ENCODE measurements at places on chromosomes 6 and 20.

DNA sequence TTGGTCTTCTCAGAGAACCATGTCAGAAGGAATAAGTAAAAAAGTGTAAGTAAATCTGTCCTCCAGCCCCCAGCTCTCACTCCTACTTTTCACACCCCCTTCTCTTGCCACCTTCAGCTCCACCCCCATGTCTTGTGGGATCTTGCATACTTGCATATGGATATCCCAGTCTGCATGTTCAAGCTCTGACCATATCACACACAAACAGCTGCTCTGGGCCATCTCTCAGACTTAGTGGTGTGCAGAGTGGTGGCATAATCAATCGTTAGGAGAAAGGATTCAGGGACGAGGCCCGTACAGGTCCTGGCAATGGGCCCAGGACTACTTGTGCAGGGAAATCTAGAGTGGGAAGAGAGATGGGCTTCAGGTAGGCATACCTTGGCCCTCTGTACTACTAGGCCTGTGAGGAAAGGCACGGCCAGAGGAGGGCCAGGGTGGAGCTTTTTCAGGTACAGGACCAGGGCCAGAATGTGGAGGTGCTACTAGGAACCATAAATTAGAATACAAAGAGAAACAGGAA, 112.0 kb upstream of the SGK1 start:
- DNase-seq, result no peak

DNA sequence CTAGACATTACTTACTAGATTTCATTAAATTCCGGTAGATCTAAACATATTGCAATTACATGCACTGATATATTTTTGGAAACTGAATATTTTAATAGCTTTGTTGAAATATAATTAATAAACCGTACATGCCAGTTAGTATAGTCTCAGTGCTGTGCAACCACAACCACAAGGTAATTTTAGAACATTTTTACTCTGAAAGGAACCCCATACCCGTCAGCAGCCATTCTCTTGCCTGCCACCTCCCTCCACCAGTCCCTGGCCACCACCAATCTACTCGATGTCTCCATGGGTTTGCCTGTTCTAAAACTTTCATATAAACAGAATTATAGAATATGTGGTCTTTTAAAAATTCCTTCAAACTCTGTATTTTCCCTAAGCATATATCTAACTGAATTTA, 293.9 kb downstream of the THBS2 start:
- no peak for DNase-seq

GRCh38 chr6:42698217-42698616, 24.2 kb downstream of the PRPH2 start:
- DNase-seq, result no peak

- no peak for DNase-seq
Observed at GRCh38 chr6:150228072-150228733, 85.4 kb downstream of the PPP1R14C start.

DNA sequence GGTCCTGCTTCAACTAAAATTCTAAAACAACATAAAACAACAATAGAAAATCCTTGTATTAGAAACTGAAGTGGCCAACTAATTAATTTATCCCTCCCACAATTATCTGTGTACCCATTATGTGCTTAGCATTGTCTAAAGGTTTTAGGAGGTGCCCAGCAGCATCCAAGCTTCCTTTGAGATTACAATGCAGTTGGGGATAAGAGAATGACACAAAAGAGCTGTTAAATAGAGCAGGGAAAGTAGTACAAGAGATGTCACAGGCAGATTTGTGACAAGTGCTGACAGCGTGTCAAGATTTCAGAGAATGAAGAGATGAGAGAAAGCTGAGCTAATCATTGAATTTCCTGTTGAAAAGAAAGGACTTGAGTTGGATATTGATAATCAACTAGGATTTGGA, 204.8 kb downstream of the OTOR start:
- no peak for DNase-seq

DNA sequence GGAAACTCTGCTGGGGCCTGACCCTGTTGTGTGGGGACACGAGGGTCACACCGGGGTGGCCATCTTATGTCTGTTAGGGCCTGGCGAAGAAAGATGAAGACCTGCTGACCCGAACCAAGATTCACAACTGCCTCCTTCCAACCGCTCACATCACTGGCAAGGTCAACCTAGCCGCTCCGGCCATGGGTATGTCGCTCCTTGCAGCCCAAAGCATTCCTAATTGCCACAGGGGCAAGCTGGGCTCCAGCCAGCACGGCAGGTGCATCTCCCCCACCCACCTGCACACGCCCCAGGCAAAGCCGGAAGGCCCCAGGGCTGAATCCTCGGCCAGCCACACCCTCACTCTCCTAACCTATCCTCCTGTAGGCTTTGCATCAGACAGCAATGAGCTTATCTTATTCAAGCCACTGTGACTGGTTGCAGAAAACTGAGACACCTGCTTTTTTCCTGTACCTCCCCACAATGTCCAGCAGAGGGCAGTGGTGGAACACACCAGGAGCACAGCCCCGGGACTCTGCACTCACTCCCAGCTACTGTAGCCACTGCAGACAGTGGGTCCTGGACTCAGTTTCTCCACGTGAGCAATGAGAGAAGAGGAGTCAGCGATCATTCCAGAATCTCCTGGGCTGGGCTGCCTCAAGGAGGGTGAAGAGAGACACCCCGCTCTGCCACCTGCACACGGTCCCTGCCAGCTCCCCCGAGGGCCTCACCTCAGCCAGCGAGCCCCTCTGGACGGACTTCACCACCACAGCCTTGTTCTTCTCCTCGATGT, 170.2 kb downstream of the PREX1 start:
- DNase-seq, result peak; percentile 55

- no peak for DNase-seq
Observed at GRCh38 chr6:13865141-13865540, 50.8 kb upstream of the MCUR1 start.

DNA sequence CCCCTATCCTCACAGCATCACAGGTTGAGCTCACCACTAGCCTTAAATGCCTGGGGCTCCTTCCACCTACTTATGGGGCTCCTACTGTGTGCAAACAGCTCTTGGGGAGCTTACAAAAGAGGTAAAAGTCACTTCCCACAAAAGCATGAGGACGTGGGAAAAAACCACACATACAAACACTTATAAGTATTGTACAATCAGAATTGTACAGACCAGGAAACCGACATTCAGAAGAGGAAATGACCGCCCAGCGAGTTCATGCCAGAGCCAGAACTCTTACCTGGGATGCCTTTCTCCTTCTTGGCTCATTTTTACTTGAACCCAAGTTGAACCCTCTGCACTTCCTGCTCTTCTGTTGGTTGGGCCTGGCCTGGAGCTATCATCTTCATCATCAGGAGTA, 6.3 kb upstream of the PPP1R16B start:
- DNase-seq, result peak; percentile 61

DNA sequence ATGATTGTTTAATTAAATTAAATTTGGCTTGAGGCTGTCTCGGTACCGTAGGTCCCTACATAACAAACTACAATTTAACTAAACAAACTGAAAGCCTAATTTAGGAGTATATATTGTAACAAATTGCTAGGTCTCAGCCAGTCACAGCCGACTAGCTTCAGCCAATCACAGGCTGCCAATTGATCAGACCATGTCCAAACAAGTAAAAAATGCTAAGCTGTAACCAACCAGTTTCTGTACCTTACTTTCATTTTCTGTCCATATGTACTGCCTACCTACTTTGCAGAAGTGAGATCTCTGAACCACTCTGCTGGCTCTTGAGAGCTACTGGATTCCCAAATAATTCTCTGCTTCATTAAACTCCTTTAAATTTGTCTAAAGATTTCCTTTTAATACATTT, 648.0 kb upstream of the GJE1 start:
- peak; percentile 37 for DNase-seq

GRCh38 chr6:83061190-83061589, 4.5 kb downstream of the UBE3D start:
- no peak for DNase-seq

DNA sequence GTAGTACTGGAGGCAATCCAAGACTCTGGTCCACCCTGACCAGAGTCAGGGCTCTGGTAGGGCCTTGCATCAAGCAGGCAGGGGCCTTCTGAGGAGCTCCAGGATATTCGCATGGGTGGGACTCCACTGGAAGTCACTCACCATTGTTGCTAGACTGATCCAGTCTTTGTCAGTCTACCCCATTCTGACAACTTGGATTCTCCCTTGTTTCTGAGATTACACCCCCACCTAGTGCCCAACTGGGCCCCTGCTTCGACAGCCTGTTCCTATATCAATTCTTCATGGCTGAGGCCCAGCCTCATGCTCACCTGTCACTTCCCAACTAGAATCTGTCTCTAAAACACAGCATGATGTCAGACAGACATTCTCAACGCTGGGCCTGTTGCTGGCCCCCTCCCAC, 5.2 kb downstream of the SLC35D3 start:
- no peak for DNase-seq

GRCh38 chr6:50707652-50708300, 5.5 kb upstream of the TFAP2D start:
- DNase-seq, result no peak

DNA sequence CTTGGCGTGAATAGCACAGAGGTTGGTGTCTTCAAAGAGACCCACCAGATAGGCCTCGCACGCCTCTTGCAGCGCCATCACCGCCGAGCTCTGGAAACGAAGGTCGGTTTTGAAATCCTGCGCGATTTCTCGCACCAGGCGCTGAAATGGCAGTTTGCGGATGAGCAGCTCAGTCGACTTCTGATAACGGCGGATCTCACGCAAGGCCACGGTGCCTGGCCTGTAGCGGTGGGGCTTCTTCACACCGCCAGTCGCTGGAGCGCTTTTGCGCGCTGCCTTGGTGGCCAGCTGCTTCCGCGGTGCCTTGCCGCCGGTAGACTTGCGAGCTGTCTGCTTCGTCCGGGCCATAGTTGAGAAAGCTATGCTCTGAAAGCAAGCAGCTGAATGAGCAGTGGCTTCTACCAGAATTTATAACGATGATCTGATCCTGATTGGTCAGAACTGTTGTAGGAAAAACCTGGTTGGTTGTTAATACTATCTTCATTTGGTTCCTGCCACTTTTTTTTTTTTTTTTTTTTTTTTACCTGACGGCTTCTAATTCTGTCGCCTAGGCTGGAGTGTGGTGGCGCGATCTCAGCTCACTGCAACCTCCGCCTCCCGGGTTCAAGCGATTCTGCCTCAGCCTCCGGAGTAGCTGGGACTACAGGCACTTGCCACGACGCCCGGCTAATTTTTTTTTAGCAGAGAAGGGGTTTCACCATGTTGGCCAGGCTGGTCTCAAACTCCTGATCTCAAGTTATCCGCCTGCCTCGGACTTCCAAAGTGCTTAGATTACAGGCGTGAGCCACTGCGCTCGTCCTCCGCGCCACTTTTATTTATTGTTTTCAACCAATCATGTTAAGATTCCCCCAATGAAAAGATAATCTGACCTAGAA, 21.5 kb downstream of the OR2B2 start:
- no peak for DNase-seq

DNA sequence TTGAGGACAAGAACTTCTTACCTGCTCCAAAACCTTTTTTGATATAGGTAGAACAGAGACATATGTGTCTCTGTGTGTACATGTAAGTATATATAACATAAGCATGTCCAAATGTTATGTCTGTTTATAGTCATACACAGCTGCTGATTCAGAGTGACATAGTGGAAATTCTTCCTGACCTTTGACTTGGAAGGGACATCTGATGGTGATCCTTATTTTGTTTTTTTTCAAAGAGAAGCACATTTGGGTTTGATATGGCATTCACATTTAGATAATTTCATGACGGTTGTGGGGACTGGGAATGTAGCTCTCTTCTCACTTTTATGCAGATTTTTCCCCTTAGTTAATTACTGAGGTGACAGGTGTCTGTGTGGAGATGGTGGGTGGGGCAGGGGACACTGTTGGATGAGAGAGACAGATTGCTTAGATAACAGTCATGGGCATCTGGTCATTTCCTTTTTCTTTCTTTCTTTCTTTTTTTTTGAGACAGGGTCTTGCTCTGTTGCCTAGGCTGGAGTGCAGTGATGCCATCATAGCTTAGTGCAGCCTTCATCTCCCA, 39.0 kb downstream of the FARS2 start:
- DNase-seq, result no peak

- no peak for DNase-seq
Observed at GRCh38 chr6:52186480-52186879, 305 bp downstream of the IL17A start.

DNA sequence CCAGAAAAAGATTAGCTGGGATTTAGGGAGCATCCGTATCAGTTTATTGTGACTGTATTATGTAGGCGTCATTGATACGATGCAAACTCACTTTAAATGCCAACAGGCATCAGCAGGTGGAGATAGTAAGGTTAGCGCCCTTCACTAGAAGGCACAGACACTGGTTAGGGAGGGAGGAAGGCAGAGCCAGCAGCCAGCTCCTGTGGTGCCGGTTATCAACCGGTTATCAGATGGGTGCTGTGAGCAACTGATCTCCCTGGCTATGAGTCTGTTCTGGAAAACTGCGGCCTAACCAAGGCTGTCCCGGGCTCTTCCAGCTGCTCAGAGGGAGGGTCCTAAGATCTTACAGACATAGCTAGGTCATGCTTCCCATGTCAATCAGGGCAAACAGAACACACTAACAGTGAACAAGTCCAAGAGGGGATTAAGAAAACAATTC, 47.5 kb upstream of the CD93 start:
- no peak for DNase-seq

DNA sequence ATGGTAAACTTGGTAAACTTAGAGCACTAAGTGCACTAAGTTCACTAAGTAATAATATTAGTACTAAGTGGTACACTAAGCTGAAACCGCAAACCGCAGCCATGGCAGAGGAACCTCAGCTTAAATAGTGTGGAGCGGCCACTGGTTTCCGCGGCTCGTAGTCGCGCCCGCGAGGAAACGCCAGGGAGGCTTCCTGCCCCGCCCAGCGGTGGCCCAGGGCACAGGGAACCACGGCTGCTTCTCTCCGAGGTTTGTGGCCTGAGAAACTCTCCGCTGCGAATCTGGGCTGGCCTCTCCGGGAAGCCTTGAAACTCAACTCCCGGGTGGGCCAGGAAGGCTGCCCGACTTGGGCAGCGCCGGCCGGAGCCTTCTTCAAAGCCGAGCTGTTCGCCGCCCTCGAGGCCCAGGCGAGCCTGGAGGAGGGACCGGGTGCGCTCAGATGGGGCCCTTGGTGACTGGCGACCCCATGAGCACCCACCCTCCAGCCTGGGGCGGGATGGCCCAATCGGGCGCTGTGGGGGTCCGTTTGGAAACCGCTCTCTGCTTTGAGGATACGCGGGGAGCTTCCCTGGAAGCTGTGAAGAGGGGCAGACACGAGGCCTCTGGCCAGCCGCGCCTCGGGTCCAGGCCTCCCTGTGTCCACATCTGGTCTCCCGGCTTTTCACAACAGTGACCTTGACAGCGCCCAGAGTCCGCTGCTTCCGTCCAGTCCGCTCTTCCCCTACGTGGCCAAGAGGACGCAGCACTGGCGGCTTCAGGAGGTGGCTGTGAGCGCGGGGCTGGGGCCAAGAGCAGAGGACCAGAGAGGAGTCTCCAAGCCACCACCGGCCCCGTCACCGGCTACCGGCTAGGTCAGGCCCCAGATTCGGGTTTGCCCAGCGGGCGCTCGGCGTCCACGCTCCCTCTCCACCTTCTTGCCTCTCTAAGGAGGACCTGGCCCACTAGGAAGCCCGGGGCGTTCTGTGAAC, 25.4 kb upstream of the HLA-E start:
- DNase-seq, result peak; percentile 78

- DNase-seq, result no peak
Observed at GRCh38 chr6:14207448-14207847, 89.9 kb downstream of the CD83 start.
